Bronchial epithelial cell (primary cell): ENCODE measurements at places on chromosomes 11 and 22. TPM values are rescaled to one million over a fixed set of nuclear protein-coding genes. Genes with fewer than 3 reads are reported as not detected.

The MCAM gene
- total RNA-seq = 25.7 and 36.3 TPM in 2 replicates

The OR51B5 gene
- not detected in 2 replicates for total RNA-seq

The HBG2 gene
- not detected in 2 replicates for total RNA-seq

GRCh38 chr11:99968336-99968735 is 718.8 kb upstream of the ARHGAP42 start:
- no peak for DNase-seq

DNA sequence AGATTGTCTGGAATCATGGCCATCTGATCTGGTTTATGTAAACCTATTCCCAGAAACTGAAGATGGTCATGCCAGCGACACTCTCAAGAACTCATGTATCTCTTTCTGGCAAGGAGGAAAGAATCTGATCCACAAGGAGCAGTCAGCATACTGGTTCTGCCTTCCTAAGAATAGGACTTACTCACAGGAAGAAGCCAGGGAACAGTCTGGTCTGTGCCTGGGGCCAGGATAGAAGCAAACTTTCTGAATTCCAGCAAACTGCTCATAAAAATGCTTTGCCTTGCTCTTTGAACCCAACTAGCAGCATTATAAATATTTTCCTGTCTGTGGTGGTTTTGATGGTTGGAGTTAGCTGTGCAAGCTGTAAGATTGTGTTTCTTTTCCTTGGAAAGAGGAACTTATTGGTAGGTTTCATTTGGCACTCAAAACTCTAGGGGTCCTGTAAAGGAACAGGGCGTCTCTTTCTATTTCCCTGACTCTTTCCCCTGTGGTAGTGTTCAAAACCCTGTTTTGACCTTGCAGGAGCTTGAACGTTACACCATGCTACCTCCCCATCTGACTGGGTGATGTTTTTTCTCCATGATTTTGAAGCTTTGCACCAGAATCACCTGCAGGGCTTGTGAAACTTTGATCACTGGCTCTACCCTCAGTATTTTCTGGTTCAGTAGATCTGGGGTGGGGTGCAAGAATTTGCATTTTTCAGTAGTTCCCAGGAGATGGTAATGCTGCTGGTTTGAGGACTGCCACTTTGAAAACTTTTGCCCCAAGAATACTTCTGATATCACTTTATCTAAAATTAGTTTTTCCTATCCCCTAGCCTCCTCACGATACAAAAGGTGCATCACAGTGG is 627.8 kb upstream of the ANO5 start:
- no peak for DNase-seq

DNA sequence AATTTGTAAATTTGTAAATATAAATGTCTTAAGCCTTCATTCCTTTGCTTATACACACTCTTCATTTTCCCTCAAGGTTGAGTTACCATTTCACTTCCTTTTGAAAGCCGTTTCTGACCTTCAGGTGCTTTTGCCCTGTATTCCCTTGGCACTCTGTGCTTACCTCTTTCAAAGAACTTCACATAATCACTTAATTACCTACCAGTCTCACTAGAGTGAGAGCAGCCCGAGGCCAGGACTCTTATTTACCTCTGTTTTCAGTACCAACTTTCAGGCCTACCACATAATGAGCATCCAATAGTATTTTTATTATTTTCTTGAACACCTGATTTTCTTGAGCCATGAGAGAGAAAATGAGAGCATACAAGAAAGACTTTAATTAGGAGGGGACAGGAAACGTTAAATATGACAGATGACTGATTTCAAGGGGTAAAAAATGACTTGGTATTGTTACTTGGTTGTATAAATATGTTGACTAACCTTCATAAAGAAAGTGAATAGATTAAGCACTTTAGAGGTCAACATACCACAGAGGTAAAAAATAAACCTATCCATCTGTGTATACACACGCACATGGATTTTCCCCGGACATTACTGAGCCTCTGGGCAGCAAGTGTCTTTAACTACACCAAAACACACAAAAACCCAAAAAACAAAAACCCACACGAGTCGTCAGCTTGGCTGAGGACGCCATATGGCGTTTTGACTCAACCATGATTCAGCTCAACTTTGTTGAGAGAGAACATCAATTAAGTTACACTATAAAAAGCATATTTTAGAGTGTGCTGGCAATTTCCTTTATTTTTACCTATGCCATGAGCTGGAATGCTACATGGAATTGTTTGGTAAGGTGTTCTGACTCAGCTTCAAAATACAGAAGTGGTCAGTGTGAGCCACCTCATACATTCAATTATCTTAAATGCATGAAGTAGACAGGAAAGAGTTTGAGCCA is 7.6 kb downstream of the ATXN10 start:
- DNase-seq = peak; percentile 71

DNA sequence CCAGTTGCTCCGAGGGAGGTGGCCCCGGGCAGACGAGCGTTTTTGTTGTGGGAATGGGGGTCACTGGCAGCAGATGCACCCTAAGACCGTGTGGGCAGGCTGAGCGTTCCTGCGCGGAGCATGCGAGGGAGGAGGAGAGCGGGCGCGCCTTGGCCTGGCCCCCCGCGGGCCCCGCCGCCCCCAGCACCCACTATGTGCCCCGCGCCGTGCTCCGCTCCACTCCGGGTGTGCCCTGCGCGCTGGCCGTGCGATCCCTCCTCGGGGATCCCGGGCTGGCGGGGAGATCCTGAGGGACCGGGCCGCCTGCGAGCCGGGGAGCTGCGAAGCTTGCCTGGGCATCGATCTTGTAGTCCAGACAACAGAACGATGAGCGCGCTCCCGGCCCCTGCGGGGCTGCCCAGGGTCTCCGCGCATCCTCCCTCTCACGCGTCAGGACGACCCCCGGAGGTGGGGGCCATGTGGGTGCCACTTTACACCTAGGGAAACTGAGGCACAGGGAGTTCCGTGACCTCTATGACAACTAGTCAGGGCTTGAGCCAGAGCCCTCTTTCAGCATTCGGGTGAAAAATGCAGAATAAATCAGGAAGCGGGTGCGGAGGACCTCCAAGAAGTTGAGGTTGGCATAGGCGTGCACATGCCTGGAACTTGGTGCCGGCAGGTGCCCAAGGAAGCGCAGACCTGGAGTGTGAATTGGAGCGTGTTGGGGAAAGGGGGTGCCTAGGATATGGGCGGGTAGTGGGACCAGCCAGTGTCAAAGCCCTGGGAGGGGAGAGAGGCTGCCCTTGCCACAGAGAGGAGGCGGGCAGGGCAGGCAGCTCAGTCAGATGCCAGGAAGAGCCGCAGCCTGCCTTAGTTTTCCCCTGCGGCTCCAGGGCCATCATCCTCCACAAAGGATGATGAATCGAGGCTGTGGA is 1.3 kb upstream of the KMT5B start:
- no peak for DNase-seq

- peak; percentile 46 for DNase-seq
These were observed 246.0 kb upstream of the TENM4 start for GRCh38 chr11:79686703-79687419.

- DNase-seq = no peak
These were observed 10.2 kb upstream of the PRAME start for GRCh38 chr22:22569218-22569617.

DNA sequence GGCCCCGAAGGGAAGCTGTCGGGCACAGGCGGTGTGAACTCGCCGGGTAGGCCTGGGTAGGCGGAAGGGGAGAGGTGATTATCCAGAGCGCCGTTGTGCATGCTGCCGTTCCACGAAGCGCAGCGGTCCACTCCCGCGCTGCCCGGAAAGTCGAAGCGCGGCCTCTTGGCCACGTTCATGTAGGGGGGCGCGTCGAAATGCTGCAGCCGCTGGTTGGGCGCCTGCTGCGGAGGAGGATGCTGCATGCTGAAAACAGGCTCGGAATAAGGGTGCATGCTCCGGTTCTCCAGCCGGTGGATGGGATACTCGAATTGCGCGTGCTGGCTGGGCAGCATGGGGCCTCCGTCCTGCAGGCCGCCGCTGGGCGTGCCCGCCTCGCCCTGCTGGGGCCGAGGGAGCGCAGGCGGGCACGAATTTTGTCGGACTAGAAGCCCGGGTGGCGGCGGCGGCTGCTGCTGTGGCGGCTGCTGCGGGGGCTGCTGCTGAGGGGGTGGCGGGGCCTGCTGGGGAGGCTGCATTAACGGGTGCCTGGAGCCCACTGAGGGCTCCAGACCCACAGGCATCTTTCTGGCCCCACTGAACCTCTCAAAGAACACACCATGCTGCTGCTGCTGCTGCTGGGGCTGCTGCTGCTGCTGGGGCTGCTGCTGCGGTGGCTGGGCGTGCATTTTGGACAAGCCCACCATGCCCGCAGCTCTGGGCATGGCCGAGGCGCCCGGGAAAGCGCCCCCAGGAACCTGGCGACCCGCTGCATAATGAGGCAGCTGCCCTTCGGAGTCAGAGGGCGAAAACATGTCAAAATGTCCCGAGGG is 2.3 kb downstream of the MN1 start:
- DNase-seq = no peak

DNA sequence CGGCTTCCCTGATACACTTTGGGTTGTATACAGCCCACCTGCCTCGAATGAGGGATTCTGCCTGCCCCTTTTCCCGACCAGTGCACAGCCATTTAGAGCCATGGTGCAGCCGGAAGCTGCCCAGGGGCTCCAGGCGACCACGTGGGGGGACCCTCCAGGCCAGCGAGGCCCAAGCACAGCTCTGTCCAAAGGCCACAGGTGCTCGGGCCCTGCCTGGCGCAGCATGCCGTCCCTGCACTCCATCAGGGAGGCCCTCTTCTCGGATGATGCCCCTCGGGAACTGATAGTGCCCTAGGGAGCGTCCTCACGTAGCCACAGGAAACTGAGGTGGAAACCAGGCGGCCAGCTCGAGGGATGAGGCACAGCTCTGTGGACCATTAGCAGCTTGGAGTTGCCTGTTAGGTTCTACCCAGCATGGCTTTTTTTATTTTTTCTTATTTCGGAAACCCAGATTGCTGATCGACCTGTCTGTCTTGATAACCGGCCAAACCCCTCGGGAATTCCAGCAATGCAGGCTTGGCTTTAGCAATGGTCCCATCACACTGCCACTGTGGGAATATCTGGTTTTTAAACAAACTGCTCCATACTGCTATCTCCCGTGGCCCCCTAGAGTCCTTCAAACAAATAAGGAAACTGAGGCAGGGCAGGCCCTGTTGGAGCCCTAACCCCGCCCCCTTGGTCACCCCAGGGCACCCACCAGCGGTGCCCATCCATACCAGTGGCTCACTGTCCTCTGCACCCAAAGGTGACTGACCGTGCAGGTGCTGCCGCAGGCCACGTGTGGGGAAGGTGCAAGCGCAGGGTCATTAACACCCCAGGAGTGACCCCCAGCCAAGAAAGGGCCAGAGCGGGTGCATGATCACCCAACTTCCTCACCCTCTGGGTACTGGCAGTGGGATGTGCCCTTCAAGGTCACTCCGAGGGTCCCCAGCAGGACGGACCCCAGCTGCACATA is 8.0 kb downstream of the ANO1 start:
- DNase-seq = no peak

The PGGHG gene
- 1.7 and 3.2 TPM in 2 replicates for total RNA-seq

- DNase-seq = no peak
These were observed 23.1 kb upstream of the ARHGAP42 start for GRCh38 chr11:100663996-100664395.

DNA sequence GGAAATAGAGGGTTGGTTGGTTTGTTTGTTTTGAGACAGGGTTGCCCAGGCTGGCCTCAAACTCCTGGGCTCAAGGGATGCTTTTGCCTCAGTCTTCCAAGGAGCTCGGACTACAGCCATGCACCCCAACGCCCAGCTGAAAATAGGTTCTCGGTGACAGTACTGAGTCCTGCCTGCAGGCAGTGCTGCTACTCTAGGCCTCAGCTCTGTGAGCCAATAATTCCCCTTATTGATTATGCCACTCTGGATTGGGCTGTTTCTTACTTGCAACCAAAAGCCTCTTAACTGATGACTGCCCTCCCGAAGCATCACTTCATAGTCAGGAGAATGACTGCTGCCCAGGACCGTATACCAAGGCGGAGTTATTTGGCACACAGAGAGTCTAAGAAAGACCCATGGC is 1.2 kb upstream of the C11orf16 start:
- no peak for DNase-seq

DNA sequence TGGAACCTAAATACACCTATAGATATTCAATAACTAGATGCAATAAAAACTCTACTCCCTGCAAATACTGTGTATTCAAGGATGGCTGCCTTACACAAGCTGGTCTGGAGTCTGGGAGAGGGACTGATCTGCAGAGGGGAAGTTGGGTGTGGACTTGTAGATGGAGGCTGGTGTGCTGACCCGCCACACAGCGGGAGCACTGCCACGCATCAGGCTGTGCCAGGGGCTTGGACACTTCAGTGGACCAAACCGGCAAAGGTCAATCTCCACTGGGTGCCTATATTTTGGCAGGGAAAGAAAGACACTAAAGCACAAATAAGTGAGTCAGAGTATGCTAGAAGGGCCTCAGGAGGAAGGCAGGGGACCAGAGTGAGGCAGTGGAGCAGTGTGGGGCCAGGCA is 2.1 kb upstream of the SHANK3 start:
- no peak for DNase-seq

DNA sequence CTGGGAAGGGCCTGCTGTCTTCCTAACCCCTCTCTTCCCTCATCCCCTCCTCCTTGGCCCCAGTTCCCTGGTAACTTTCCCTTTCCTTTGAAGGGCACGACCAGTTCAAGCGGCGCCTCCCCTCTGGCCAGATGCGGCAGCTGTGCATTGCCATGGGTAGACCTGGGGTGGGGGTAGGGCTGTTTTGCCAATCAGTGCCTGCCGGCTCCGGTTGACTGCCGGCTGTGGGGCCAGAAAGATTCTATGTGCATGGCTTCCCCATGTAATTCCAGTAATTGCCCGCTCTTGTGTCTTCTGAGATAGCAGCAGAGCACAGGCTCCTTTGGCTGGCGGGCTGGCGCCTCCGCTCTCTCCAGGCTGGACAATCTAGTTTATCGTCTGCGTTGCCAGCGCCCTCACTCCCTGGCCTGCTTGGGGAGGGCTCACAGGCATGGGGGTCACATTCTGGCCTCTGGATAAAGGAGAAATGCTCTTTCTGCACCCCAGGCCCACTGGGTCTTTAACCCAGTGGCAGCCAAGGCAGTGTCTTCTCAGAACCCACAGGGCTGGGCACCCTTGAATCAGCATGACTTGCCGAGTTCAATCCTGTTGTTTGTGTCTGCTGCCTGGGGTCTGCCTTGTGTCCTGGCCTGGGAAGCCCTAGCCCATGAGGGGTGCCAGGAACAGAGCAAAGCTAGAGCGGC is 9.4 kb downstream of the SIDT2 start:
- no peak for DNase-seq
